ENCODE measurements at places on chromosomes 7 and 10.

DNA sequence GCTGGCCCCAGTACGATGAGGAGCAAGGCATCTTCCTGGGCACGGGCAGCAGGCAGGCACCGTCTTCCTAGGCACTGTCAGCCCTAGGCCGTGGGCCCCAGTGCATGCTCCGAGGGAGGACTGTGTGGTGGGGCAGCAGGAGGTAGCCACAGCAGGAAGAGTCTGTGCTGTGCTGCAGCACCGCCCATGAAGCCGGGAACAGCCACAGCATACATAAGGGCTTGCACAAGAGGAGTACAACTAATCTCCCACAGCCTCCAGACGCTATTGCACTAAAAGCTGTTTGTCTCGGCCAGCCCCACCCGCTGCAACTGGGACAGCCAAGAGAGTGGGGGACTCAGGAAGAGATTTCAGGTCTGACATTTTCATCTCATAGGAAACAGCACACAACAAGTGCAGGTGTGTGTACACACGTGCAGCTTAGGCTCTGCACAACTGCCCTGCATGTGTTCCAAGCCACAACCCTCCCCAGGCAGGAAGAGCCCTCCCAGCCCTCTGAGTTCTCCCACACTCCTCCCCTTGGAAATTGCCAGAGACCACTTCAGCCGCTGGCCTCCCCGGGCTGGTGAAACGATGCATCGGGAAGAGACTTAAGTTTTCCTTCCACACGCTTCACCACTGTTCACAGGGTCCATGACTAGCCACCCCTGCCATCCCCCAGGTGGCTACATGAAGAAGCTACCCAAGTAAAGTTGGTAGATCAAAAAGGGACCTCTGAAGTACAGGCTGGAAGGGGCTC is 88.1 kb upstream of the DDC start:
- no peak for DNase-seq

- DNase-seq = no peak
Observed at GRCh38 chr7:37153376-37153775, 295.3 kb downstream of the ELMO1 start.

GRCh38 chr10:90381468-90381867 is 476.4 kb downstream of the HTR7 start:
- no peak for DNase-seq

- DNase-seq = no peak
Observed at GRCh38 chr10:89771684-89772083, 70.3 kb downstream of the KIF20B start.

GRCh38 chr7:83610649-83611304 is 38.2 kb downstream of the SEMA3E start:
- no peak for DNase-seq

GRCh38 chr10:93235686-93236085 is 162.0 kb downstream of the CYP26A1 start:
- no peak for DNase-seq

DNA sequence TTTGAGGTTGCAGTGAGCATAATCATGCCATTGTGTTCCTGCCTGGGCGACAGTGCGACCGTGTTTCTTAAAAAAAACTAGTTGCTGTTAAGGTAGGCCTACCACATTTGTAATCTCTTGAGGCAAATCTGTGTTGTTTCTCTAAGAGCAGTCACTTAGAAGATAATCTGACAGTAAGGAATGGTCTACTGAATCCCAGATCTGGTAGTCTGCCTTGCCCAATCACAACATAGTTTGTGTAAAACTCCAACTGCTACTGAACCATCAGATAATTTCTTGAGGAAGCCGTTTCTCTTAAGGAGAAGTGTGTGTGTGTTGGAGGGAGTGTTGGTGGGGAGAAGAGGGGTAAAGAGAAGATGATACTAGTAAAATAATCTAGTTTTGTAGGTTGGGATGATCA is 5.0 kb downstream of the NRF1 start:
- DNase-seq = no peak

- no peak for DNase-seq
Observed at GRCh38 chr7:133512560-133512959, 259.7 kb downstream of the EXOC4 start.

- DNase-seq = no peak
Observed at GRCh38 chr7:139702811-139703486, 74.8 kb downstream of the HIPK2 start.

GRCh38 chr10:128645486-128645885 is 519.3 kb upstream of the MKI67 start:
- no peak for DNase-seq

DNA sequence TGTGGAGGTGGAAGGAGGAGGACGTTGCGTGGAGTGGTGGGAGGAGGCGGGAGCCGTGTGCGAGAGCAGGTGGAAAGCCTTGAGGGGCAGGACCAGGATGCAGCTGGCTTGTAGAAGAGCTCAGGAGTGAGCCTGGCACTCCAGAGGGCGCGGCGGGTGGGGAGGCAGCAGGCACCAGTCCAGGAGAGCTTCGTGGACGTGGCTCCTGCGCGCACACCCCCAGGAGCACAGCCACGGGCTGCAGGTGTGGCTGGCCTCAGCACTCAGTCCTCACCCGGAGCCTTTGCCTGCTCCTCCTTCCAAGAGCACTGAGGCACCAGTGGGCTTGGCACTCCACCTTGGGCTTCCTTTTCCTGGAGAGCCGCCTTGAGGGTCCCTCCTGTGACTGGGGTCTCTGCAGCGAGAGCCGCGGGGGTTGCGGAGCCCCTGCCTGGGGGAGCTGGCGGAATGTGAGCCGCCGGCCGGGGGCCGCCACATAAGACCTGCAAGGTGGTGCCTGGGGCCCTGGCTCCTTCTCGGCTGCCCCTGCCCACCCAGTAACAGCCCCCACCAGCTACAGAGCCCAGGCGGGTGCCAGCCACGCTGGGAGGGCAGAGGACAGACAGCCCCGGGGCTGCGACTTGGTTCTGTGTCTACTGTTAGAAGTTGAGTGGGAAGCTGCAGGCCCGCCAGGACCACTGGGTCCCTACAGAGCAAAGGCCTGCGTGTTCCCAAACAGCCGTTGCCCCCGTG is 11.1 kb downstream of the MAFK start:
- no peak for DNase-seq

- DNase-seq = no peak
Observed at GRCh38 chr7:150951521-150951920, 26.6 kb downstream of the KCNH2 start.

GRCh38 chr7:35714407-35714806 is 19.5 kb upstream of the HERPUD2 start:
- DNase-seq = no peak

- DNase-seq = no peak
Observed at GRCh38 chr7:145050415-145050814, 214.6 kb upstream of the TPK1 start.

DNA sequence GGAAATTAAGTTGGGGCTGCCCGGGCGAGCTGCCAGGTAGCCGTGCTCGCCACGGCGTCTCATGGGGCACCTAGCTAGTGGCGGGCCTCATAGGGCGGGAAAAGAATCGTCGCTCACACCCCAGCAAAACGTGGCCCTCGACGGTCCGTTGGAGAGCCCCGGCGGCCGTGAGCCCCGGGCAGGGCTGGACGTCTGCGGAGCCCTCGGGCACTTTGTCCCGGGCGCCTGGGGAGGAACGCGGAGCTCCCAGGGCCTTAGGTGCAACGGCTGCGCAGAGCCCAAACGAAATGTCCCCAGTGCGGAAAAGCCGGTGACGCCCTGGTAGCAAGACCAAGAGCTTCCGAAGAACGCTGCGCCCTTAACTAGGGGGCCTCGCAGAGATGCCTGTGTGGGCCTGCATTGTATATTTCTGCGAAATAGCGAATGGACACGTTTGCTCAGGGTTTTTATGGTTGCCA is 866 bp upstream of the SFMBT2 start:
- DNase-seq = no peak

DNA sequence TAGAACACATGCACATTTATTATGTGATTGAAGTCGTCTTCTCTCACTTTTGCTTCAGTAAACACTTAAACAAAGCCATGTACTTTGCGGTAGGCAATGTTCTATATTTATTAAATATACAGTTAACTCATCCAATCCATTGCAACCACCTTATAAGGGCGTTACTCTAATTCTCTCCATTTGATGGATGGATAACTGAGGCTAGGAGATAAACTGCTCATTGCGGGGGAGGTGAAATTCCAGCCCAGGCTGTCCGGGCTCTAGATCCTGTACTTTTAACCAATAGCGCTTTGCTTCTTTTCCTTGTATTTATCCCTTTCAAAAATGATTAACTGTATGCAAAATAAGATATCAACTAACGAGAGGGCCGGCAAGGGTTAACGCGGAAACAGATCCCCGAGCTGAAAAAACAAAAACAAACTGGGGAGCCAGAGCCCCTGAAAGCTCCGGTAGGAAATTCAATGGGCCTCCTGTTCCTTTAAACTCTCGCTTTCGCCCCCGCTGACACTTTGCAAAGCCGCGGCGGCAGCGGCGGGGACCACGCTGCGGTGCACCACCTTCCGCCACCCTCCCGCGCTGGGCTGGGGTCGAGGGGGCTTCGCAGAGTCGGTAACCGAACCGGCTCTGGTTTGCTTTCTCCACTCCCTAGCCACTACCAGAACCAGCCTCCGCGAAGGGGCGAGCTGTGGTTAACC is 1.0 kb upstream of the PLXDC2 start:
- no peak for DNase-seq

DNA sequence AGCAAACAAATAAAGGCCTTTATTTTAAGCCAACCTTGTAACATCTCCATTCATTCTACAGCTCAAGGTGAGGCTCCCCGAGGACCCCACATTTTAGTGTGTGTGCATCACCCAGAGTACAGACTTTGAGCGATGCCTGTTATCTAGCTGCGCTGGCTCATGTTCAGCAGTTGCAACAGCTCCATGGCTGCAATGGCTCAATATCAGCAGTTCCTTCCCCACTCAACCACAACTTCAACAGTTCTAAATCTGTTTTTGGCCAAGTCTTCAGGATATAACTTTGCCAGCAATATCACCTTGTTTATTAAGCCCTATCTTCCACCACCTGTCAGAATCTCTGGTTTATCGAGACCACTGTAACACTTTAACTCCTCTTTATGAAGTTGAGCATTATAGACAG is 95.8 kb downstream of the WNT2 start:
- no peak for DNase-seq

- DNase-seq = no peak
Observed at GRCh38 chr7:81611040-81611439, 158.8 kb downstream of the HGF start.

DNA sequence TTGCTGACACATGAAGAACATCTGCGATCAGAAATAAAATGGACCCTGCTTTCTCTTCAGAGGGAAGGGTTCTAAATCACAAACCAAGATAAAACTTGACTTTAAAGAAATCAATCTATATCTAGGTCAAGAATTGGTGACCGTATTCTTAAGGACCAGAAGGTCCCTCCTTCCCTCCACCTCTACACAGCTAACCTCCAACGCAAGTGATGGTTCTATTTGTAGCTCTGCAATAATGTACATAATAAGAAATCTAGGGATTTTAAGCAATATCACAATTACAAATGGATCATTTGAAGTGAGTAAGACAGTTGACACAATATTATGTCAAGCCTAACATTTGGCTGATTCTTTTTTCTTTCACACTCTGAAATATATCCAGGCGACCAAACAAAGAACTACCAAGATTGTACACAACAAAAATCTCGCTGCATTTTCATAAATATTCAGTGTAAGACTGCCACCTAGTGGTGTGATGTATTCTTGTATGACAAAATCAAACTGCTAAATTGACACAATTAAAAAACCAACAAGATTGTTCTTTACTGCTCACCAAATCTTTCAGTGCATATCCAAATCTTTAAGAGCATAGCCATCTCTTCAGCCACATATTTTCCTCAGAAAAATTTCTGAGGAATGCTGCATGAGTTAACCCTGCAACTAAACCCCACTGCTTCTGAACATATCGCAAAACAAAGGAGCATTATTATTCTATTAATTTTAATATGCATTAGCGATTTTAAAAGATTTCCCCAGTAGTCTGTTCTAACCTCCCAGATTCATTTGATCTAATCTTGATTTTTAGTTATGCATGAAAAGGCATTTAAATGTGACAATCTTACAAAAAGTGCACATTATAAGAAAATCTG is 44.5 kb downstream of the ICA1 start:
- DNase-seq = peak; percentile 36

GRCh38 chr10:30045961-30046360 is 13.4 kb downstream of the JCAD start:
- no peak for DNase-seq

- DNase-seq = no peak
Observed at GRCh38 chr7:138918756-138919155, 62.4 kb downstream of the KIAA1549 start.

- no peak for DNase-seq
Observed at GRCh38 chr10:26520575-26520974, 82.4 kb downstream of the APBB1IP start.

Measured in activated T-cell treated with anti-CD3 and anti-CD28 coated beads for 4 hours (primary cell).